ENCODE measurements at places on chromosomes 11 and 22.

GRCh38 chr11:75625991-75626888 lies 42.6 kb downstream of the MAP6 start:
- peak; percentile 44 for DNase-seq

DNA sequence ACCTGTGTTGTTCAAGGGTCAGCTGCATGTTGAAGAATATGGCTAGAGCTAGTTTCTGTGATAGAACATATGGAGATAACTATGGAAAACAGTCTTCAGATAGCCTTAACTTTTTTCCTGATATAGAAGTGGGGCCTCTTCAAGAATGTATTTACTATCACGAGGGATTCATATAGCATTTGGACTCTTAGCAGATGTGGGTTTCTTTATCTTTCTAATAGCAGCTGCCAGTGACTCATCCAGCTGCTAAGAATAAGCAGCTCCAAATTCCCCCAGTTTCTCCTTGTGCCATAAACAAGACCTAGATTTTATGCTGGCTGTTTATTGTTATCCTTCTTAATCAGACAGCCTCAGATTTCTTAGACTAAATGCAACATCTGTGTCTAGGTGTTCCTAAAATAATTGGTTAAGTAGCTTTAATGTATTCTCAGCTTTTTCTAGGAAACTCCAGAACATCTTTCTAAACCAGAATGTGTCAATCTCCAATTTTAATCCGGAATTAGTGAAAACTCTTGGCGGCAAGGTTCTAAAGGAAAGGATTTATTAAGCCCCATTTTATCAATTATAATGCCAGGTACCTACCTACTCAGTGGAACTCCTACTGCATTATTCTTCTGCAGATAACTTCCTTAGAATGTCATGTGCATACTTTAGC lies 119.8 kb downstream of the CSTPP1 start:
- DNase-seq, result no peak

- DNase-seq, result no peak
Measured at GRCh38 chr11:3155691-3156258, 9.3 kb downstream of the OSBPL5 start.

- peak; percentile 59 for DNase-seq
Measured at GRCh38 chr11:4891996-4892640, 10.4 kb downstream of the OR51T1 start.

DNA sequence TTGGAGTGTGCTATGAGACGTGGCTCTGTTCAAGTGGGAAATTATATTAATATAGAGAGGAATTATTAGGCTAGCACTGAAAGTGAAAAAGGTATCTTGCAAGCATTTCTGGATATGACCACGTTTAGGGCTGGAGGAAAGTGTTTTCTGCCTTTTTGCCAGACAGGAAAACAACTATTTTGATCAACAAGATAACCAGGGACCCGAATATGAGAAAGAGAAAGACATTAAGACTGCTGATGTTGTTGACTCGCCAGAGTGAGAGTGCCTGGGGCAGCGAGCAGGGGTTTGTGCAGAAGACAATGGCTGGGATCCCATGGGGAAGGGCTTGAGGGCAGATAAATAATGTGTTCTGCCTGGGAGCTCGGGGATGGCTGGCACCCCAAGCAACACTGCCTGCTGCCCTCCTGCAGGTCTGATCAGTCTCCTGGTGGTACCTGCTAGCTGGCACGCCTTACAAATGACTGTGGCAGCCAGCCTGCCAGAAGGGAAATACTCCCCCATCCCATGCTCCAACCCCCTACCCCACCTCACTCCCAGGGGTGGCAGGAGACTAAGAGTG lies 23.1 kb upstream of the CHST1 start:
- DNase-seq, result no peak

DNA sequence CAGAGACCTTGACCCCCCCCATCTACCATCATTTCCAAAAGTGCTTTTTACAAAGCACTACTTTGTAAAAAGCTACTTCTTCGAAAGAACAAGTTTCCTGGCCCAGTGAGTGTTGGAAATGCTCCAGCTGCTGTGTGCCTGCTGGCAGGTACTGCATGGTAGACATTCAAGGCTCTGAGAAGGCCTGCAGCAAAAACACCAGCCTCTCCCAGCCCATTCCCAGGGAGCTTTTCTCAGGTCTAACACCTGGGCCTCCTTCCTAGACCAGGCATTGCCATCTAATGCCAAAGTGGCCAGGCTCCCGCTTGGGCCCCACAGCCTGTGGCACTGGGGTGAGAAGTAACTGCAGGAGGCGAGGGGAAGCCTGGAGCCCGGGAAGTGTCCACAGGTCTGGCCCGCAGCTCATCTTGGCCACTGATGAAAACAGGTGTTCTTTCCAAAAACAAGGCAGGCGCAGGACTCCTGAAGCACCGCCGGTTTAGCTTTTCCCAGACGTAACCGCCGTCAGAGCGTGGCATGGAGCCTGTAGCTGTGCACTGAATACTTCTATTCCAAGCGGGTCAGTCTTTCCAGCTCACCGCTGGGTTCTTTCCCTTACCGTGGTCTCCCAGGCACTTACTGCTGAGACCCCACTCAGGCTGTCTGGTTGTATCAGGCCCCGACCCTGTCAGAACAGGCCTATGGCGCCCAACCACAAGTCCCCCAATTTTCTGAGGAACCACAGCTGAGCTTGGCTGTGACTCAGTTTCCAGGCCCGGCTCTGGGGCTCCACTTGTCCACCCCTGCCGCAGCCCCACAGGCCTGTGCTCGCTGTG lies 1.2 kb upstream of the TCIRG1 start:
- no peak for DNase-seq

GRCh38 chr11:101096036-101096704 lies 33.4 kb downstream of the PGR start:
- DNase-seq, result no peak

- DNase-seq, result peak; percentile 98
Measured at GRCh38 chr11:86174101-86175046, 70.2 kb upstream of the EED start.

- DNase-seq, result no peak
Measured at GRCh38 chr11:74195828-74196227, 24.7 kb downstream of the PPME1 start.

- DNase-seq, result no peak
Measured at GRCh38 chr22:36277482-36278291, 24.8 kb downstream of the APOL1 start.

DNA sequence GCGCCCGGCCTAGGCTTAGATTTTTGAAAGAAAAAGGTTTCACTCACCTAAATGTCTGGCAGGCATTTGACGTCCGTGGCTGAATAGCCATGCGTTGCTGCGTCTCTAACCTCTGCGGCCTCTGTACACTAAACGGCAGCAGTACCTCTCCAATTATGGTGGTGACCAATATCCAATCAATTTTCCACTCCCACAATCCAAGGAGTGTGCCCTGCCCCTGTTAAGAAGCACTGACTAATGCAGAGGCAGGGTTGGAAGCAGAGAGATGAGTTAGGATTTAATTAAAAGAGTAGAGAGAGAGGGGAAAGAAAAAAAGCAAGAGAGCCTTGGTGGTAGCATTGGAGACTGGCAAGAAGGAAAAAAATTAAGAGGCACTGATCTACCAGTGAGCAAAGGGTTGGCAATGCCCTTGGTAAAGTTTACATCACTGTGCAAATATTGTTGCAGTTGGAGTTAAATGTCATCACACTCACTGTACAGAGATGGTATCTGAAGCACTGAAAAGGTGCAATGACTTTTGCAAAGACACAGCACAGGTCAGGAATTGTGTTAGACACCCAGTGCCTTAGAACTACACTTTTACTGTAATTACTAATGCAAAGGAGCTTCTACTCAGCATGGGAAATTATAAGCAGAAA lies 526.7 kb downstream of the NTM start:
- DNase-seq, result no peak

- DNase-seq, result no peak
Measured at GRCh38 chr11:112734207-112734606, 227.0 kb upstream of the NCAM1 start.

DNA sequence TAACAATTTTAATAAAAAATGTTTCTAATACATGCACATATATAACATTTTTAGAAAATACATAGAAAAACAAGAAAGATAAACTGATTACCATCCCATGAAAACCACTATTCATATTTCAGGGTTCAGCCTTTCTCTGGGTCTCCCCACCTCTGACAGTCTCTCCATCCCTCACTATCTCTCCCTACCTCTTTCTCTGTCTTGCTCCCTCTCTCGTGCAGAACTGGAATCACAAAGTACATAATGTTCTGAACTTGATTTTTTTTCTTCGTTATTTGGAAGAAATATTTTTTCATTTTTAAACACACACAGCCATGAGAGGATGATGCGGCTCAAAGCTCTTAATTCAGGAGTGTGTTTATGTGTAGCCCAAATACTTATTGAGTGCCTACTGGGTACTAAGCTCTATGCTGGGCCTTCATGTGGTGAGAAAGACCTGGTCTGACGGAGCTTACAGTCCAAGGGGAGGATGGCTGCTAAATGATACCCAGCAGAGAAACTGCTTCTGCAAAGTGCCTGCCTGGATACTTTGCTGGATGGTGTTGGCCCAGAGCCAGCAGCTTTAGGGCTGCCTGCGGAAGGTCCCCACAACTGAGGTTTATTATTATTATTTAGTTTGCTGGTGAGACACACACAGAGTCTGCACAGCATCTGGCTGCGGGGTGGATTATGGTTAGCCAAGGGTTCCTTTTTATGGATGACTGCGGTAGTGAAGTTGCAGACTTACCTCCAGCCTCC lies 42.6 kb downstream of the SC5D start:
- DNase-seq, result no peak

- no peak for DNase-seq
Measured at GRCh38 chr11:117859061-117859460, 17.4 kb downstream of the FXYD6 start.

- DNase-seq, result no peak
Measured at GRCh38 chr22:19612866-19613572, 88.8 kb upstream of the CLDN5 start.

DNA sequence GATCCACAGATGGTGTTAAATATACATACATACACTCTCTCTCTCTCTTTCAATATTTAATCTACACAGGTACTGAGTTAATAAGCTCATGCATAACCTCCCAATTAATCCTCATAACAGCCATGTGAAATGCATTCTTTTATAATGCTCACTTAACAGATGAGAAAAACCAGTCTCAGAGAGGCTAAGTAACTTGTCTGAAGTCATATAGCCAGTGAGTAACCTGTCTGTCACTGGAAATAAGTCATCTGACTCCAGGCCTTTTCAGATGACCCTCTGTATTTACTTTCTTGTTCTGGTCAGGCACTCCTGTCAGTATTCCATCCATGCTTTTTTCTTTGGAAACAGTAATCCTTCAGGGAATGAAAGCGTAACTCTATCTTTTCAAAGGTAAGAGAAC lies 594.0 kb upstream of the TENM4 start:
- DNase-seq, result no peak

Data from AG04449 (cell line).